Cortex of kidney (tissue), 1 donor: ENCODE measurements at places on chromosomes 4 and X.

GRCh38 chrX:154412468-154412867 is 1.1 kb downstream of the TAFAZZIN start:
- DNase-seq, result no peak

DNA sequence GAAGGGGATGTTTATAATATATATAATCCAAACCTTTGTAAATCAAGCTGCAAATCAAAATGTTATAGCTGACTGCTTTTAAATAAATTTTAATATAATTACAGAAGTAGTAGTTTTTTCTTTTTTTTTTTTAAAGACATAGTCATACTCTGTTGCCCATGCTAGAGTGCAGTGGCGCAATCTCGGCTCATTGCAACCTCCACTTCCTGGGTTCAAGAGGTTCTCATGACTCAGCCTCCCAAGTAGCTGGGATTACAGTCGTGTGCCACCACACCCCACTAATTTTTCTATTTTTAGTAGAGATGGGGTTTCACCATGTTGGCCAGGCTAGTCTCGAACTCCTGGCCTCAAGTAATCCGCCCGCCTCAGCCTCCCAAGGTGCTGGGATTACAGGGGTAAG is 178.7 kb downstream of the FBXW7 start:
- DNase-seq, result no peak

GRCh38 chr4:1494416-1495315 is 88.4 kb upstream of the NKX1-1 start:
- DNase-seq, result no peak

GRCh38 chr4:13642170-13642950 is 14.8 kb upstream of the BOD1L1 start:
- DNase-seq, result no peak

DNA sequence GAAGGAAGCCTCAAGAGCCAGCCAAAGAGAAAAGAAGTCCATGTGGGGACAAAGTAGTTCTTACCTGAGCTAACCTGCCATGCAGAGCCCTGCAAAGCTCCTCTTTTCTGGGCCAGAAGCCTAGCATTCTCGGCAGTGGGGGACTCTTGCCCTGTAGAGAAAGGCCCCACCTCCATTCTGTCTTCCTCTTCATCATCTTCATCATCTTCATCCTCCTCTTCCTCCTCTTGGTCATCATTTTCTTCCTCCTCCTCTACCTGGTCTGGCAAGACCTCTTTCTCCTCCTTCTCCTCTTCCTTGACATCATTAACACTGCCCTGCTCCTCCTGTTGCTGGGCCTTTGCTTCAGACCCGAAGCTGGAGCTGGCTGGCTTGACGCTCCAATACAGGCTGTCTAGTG is 16.7 kb downstream of the LAS1L start:
- no peak for DNase-seq

DNA sequence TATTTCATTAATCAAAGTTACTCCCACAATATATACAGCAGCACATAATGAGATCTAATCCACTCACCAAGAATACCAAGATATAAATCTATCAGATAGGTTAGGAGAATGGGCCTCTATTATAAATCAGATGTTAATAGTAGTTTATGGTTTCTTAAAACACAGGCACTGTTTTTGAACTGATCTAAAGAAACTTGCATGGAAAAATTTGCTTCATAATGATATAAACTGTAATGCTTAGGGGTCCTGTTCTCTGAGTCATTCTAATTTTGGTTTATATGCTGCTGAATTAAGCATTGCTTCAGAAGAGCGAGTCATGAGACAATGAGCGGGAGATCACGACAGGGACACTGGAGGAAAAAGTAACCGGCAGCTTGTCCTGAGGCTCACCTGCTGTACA is 113.3 kb upstream of the OTUD4 start:
- DNase-seq, result no peak

DNA sequence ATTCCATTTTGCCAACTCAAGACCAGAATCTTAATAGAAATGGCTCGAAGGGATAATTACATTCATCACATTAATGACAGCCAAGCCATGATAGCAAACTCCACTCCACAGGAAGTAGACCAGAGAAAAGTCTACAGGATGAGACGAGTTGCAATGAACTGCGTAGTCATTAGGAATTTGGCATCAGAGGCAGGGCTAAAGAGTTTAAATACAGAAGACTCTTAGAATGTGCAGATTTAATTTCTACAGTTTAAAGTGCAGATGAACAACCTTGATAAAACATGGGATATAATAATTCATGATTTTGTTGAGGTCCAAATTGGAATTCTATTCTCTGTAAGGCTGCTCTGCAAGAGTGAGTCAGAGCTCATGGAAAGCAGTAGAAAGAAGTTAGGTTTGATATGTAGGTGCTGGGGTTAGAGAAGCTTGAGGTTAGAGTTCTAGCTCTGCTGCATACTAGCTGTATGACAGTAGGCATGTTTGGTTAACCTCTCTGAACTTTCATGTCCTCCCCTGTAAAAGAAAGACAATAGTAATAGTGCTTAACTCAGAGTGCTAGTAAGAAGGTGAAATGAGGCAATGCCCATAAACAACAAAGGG is 32.2 kb downstream of the LNX1 start:
- no peak for DNase-seq

DNA sequence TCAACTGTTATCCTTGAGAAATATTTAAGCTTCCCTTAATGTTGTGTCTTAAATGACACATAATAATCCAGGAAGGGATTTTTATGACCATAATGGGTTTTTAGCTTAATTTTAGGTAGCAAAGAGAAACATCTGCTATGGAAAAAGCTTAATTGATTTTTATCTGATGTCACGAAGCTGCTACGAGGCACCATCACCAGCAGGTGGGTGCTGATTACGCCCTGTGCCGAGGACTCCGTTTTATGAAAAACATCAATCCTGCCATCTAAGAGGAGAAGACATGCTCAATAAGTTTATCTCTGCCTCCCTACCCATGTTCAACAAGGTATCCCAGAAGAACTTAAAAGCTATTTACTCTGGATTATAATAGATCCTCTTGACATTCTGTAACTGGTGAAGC is 280.6 kb upstream of the ZFP42 start:
- no peak for DNase-seq

- no peak for DNase-seq
Measured at GRCh38 chr4:128697323-128697722, 112.2 kb upstream of the JADE1 start.

DNA sequence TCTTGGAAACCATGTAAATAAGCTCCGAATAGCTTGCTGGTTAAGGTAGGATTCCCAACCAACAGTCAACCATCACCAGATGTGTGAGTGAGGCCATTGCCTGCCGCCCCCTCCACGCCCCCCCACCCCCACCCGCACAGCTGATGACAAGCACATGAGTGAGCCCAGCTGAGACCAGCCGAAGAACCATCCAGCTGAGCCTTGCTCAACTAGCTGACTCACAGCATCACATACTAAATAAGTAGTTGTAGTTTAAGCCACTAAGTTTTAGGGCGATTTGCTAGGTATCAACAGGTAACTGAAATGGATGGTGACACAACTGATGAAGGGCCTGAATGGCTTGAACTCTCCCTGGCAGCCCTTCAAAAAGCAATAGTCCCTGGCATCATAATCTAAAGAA is 1.6 kb upstream of the CCDC149 start:
- no peak for DNase-seq

DNA sequence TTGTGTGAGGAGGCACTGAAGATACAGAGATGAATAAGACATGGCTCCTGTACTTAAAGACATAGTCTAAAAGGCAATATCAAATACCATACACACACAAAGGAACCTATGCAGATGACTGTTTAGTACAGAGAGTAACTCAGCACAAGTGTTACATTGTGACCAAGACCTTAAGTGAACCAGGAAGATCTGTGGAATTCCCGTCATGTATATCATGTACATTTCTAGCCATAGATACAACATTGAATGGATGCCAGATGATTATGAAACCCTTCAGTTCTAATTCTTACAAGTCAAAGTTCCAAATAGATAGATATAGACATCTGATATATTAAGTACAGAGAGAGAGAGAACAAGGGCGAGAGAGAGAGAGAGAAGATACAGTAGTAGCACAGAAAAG is 73.2 kb downstream of the PAK3 start:
- no peak for DNase-seq

DNA sequence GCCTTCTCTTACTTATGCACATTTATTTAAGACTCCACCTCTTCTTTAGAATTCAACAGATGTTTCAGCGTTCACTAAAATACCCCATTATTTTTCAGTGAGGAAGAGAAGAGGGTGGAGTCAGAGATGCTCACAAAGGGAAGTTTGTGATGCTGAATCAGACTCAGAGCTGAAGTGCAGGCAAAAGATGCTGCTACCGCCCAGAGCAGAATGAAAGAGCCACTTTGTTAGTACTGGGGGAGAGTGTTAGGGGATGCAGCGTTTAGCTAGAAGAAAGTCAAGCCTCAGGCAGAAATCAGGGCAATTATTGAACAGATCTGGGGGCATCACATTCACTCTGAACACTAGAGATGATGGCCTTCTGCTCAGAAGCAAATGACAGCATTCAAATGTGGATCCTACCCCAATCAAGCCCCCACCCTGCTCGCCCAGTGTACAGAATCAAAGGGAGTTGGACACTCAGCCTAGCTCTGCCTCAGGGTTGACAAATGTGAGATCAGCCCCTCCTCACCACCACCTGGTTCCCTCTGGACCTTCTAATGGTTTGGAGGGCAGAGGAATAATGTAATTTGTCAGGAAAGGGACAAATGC is 138.3 kb downstream of the UNC5C start:
- no peak for DNase-seq

- no peak for DNase-seq
Measured at GRCh38 chr4:105215609-105216313, 69.1 kb downstream of the TET2 start.

DNA sequence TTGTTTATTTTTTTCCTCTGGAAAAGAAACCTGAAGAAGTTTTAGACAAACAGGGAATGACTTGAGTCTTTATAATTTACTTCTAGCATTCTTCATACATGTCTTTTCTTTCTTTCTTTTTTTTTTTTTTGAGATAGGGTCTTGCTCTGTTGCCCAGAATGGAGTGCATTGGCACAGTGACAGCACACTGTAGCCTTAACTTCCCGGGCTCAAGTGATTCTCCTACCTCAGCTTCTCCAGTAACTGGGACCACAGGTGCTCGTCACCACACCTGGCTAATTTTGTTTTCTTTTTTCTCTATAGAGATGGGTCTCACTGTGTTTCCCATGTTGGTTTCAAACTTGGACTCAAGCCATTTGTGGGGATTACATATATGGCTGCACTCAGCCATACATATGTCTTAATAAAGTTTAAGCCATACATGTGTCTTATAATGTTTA is 71.8 kb downstream of the RAPGEF2 start:
- DNase-seq, result no peak

- no peak for DNase-seq
Measured at GRCh38 chrX:154661899-154662298, 8.5 kb upstream of the CTAG2 start.

- no peak for DNase-seq
Measured at GRCh38 chr4:142405021-142405694, 440.9 kb downstream of the INPP4B start.

GRCh38 chrX:9785944-9786797 is at the start of gene SHROOM2:
SHROOM2 (plus strand) TSS chrX:9786429; CDS start chrX:9786546, 117 bp downstream.
- DNase-seq, result no peak

DNA sequence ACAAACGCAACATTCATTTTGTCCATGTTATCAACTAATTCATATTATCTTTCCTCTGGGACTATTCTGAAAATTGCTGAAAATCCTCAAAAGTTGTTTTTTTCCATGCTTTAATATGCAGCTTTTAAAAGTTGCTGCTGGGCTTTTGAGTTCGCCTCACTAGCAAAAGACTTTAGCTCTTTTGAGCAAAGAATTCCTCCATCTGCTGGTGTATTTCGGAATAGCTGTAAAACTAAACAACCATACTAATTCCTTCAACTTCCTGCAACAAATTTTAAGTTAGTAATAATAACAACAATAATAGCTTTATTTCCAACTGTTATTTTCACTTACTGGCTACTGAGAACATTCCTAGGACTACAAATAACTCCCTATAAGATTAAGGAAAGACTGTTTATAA is 124.5 kb upstream of the PLAC1 start:
- no peak for DNase-seq

DNA sequence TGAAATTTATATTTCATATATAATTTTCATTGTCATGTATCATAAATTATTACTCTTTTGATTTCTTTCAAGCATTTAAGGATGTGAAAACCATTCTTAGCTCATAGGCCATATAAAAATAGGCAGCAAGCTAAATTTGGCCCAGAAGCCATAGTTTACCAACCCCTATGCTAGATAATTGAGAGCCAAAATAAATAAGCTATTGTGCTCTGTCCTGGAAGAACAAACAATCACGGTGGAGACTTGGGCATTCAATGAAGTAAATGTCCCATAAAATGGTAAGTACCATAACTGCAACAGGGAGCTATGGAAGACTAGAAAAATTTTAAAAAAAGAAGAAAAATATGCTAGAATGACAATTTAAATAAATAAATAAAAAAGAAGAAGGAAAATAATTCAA is 60.9 kb upstream of the PACRGL start:
- no peak for DNase-seq

- no peak for DNase-seq
Measured at GRCh38 chr4:156558373-156559025, 413.1 kb downstream of the PDGFC start.

DNA sequence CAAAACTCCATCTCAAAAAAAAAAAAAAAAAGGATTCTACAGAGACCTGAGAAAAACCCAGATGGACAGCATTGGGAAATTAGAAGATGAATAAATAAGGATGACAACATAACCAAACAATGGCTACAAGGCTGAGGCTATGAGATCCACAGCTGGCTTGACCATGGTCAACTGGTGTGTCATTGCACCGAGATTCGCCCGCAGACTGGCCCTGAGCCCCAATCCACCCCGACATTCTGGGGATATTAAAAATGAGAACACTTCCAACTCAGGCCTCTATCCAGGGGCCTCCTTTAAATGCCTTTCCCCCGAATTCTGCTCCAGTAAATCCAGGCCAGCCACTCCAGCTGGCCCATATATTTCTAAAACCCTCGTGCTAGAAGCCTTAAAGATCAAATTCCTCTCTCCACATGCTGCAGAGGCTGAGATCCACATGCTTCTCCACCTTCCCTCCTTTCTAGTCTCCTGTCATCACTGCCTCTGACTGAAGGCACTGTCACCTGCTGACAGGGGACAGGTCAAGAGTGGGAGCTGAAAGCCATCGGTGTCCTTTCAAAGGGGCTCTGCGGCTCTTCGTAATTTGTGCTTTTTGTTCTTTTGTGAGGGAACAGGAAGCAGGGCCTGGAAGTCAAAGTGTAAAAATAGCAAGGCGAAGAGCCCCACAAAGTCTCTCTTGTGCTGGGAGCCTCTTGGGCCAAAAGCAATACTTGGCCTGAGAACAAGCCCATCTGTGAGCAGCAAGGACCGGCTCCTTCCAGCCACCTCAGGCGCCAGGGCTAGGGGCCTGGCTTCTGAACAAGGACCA is 203.7 kb downstream of the NSUN7 start:
- DNase-seq, result no peak

GRCh38 chrX:56804867-56805266 is 75.8 kb downstream of the NBDY start:
- no peak for DNase-seq

DNA sequence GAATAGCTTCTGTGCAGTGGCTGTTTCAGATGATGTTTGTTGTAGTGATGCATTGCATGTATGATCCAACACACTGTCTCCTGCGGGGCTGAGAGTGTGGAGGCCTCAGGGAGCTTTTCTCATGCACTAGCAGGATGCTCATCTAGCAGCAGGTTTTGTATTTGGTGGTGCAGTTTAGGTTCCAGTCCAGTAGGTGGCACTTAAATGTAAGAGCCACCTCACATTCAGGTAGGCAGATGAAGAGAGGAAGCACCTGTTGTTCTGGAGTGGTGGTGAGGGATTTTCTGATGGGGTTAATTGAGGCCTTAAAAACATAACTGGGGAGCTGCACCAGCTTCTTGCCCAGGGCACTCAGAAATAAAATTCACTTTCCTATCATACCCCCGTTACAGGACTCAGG is 300.9 kb downstream of the SPIN4 start:
- no peak for DNase-seq

GRCh38 chr4:128347930-128348660 is 60.5 kb upstream of the PGRMC2 start:
- DNase-seq, result no peak
